ENCODE measurements at places on chromosomes 1 and 21.

DNA sequence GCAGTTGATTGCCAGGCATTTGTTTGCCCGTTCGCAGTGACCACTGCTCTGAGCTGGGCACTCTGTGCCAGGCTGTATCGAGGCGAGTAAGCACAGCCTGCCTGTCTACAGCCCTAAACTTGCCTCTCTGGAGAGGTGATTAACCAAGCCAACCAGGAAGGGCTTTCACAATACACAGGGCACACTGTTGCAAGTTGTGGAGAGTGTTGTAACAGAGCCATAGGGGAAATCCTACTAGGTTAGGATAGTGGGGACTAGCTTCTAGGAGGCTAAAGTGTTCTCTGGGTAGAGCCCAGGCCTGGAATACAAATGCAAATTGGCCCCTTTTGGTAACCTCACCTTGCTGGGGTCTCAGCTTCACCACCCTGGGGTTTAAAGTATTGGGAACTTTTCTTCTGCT lies 23.8 kb downstream of the PRDM2 start:
- no peak for DNase-seq

DNA sequence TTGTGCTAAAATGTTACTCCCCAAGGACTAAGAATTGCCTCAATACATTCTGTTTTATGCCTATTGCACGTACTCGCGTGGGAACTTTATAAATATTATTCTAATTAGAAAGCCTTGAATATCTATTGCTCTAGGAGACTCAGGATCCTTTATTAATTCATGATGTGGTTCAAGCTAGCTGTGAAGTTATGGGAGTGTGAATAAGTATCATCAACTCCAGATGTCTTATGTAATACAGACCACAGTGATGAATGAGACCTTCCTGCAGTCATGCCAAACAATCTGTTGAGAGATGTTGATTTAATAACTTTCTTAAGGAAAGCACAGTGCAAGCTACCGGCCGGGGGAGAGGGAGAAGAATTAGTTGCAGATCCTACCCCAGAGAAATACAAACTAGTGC lies 519.2 kb upstream of the ZP4 start:
- no peak for DNase-seq

DNA sequence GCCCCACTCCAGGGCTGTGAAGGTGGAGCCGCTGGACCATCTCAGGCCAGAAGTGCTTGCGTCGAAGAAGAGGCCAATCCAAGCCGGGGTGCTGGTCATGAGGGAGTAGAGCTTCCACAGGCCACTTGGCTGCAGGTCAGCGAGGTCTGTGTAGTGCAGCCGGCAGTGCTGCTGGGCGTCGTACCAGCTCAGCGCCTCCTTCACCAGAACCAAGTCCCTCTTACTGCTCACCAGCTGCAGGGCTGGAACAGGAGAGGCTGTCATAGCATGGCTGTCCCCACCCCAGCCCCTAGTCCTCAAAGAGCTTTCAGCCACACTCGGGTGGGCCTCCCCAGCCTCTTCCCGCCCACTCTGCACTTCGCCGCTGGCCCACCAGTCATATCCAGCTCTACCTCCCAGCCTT lies 2.2 kb downstream of the CLEC20A start:
- no peak for DNase-seq

DNA sequence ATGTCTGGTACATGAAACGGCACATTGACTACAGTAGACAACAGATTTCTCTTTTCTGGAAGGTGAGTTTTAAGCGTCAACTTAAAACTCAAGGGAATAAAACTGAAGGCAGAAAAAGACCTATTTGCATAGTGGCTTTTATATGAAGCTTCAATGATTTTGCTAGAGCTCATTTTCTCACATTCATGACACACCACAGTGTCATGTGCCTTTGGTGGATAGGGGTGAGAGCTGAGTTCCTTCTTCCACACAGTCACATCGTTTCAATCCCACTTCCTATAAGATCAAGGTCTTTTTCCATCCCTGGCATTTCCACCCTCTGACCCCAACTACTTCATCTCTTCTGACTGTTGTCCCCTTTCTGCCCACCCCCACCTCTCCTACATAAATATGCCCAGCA lies 31.0 kb downstream of the IL12RB2 start:
- DNase-seq: no peak

DNA sequence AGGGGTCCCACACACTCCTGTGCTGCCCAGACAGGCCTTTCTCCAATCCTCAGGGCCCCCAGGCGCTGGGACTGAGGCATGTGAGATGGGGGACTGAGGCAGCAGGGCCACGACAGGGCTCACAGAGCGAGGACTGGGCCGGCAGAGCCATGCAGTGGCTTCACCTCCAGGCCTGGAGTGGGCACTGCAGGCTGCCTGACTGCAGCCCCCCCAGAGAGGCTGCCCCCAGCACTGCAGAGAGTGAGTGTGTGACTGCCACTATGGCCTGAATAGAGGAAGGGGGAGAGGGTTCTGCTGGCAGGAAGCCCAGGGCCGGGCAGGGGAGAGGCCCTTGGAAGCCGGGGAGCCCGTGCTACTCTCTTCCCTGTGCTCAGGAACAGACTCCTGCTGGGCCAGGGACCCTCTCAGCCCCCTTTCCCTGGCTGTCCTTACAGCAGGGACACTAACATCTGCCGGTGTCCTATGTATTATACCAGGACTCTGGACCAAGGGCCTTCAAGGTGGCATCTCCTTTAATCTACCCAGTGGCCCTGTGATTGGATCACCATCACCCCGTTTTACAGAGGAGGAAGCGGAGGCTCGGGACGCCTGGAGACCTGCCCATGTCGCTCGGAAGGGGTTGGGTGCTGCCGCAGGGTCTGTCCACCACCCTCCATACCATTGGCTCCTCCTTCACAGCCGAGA lies 20.2 kb upstream of the PLEKHG5 start:
- DNase-seq: no peak

- DNase-seq: no peak
These were observed 209.0 kb upstream of the HOOK1 start for GRCh38 chr1:59605761-59606160.

GRCh38 chr1:212958175-212958574 lies 7.8 kb downstream of the VASH2 start:
- DNase-seq: no peak

DNA sequence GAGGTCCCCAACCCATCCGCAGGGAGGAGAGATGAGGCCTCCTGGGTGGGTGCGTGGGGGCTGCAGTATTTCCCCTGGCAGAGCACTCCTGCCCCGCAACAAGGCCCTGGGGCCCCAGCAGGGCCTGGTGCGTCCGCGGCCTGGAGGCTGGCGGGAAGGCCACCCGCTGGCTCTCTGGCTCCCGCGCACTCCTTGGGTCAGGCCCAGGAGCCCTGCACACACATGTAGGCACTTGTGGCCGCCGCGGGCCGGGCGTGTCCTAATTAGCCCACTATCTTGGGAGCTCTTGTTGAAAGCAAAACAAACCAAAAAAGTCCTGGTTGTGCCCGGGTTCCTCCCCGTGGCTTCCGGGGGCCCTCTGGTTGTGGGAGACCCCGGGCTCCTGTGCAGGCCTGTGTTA lies 49.7 kb upstream of the CCDC27 start:
- DNase-seq: no peak

DNA sequence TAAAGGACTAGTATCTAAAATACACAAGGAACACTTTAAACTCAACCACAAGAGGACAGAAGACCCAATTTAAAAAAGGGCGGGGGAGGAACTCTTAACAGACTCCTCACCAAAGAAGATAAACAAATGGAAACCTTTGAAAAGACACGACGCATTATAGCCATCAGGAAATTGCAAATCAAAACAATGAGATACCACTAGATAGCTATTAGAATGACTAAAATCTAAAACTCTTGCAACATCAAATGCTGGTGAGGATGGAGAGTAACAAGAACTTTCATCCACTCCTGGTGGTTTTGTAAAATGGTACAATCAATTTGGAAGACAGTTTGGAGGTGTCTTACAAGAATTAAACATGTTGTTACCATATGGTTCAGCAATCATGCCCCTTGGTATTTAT lies 708.2 kb downstream of the BRINP3 start:
- no peak for DNase-seq

DNA sequence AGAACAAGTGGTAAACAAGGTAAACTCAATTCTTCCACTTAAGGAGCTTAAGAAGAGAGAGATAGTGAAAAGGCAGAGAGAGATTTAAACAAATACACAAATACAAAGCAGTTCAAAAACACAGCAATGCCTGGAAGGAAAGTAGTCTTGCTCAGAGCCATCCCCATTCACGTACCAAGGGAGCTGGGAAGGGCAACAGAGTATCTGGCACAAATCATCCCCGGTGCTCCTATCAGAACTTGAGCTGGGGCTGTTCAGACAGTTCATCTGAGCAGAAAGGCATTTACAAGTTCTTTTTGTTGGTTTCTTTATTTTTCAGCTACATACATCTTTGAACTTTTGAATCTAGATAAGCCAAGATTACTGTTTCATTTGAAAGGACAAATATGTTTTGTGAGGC lies 233.9 kb downstream of the KCNH1 start:
- DNase-seq: no peak

DNA sequence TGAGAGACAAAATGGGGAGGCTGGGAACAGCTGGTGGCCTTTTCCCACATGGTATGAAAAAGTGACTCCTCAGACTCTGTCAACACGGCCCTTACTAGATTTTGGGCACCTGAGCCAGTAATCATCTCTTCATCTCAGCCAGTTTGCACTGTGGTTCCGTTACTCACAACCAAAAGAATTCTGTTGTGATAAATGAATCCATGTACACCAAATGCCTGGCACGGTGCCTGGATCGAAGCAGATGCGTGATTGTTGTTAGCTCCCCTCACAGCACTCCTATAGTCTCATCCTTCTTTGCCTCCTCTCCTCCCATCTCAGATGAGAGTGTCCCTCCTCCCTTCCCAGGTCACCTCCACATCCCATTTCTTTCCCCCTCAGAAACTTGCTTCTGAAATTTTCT lies 57.9 kb upstream of the GJB5 start:
- DNase-seq: no peak

- DNase-seq: no peak
These were observed 104.5 kb downstream of the CENPF start for GRCh38 chr1:214707306-214708087.

DNA sequence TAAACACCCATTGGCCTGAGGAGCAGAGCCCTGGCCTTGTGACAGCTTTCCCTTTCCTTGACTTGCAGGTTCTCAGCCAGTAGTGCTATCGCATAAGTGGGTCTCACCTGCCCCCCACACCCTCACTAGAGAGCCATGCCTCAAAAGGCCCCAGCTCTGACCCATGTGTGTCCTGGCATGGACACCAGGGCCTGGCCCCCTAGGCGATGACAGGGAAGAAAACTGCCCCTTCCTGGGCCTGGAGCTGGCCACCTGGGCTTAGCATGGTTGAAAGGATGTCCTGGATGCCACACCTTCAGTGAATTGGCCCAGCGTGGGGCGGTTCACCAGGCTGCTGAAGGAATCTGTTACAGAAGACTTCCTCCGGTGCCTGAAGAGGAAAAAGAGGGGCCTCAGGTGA lies 18.5 kb downstream of the TTC39A start:
- no peak for DNase-seq

GRCh38 chr1:21165646-21166045 lies 11.1 kb downstream of the EIF4G3 start:
- DNase-seq: no peak

DNA sequence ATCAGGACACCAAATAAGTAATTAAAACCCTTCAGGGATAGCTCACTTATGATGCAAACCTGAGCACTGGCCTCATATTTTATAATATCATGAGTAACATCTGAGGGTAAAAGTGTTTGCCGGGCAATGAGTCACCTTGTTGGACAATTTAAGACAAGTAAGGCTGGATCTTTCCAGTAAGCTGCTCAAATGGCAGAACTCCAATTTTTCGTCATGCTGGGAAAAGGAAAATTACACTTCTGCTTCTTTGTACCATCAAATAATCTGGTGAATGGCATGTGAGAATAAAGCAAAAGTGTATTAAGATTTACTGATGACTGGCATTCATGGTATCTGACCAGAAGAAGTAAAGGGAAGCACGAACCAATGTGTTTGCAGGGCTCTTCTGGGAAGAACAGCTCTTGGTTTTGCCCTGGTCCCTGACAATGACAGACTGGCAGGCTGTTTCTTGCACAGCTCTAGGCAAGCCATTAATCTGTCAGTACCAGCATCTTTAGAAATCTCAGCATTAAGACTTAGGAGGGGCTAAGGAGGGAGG lies 392.2 kb downstream of the VAV3 start:
- no peak for DNase-seq

- DNase-seq: no peak
These were observed 6.5 kb downstream of the MRPS15 start for GRCh38 chr1:36457691-36458090.

DNA sequence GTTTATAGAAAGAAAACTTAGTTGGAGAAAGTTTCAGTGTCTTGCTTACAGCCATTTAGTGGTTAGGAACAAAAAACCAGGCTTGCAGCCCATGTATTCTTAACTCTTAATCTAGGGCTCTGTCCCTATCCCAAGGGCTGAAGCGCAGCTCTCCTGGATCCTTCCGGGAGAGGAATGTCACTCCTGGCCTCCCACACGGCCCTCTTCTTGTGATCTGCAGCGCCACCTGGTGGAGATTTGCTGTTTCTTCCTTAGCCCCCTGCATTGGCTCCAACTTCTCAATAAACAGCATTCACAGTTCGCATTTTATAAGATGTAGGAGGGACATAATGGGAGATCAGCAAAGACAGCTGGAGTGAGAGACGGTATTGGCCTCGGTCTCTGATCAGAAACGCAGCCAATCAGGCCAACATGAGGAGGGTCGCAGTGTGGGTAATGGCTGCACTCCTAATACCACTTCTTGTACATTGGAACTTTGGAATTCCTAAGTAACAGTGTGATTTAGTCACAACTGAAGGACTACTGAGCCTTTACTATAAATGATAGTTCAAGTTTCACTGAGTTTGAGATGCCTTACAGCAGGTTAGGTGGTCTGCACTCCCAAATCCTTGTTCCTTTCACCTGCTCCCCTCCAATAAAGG lies 283.4 kb downstream of the ASTN1 start:
- DNase-seq: peak; percentile 66

- DNase-seq: no peak
These were observed 19.6 kb downstream of the CCSAP start for GRCh38 chr1:229323201-229323600.

- DNase-seq: no peak
These were observed 3.3 kb upstream of the CD1B start for GRCh38 chr1:158334526-158335212.

GRCh38 chr1:35763201-35763600 lies 6.6 kb downstream of the CLSPN start:
- DNase-seq: no peak

DNA sequence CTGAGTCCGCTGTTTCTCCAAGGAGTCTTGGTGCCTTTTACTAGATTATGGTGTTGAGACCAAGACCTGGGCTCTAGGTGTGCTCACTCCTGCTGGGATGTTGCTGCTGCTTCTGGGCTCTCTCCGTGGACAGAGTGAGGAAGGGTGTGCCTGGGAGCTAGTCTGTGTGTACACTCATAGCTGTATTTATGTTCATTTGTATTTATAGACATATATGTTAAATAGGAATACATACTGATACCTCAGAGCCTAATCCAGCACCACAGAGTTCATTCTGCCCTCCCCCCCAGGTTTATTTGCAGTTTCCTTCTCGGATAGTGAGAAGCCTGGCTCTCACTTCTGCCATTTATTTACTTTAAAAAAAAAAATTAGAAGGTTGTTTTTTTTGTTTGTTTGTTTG lies 12.6 kb downstream of the PCNT start:
- no peak for DNase-seq
